ENCODE measurements at places on chromosomes 6 and 20. TPM values are rescaled to one million over a fixed set of nuclear protein-coding genes. Genes with fewer than 3 reads are reported as not detected.

- no peak for DNase-seq
These were observed 662.8 kb downstream of the TBC1D32 start for GRCh38 chr6:120671519-120671918.

GRCh38 chr6:90415178-90415577, 118.5 kb upstream of the BACH2 start:
- no peak for DNase-seq

DNA sequence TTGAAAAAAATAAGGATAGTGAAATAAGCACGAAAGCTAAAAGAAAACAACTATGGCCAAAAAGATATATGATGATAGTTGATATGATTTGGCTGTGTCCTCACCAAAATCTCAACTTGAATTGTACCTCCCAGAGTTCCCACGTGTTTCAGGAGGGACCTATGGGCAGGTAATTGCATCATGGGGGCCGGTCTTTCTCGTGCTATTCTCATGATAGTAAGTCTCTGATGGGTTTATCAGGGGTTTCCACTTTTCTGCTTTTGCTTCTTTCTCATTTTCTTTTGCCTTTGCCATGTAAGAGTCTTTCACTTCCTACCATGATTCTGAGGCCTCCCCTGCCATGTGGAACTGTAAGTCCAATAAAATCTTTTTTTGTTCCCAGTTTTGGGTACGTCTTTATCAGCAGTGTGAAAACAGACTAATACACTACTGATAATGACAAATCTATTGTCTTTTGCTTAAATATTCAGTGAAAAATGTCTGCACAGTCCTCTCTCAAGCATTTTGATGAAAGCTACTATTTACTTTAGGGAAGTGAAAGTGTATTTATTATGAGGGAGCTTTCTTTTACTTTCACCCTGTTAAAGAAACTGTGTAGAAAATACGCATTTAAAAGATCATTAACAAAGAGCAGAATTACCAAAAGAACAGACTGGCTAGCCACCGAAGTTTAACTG, 389.1 kb downstream of the HTR1B start:
- DNase-seq: no peak

- DNase-seq: no peak
These were observed 71.6 kb upstream of the MAP3K7 start for GRCh38 chr6:90658497-90658896.

GRCh38 chr6:53984581-53984980, 126.7 kb upstream of the MLIP start:
- no peak for DNase-seq

DNA sequence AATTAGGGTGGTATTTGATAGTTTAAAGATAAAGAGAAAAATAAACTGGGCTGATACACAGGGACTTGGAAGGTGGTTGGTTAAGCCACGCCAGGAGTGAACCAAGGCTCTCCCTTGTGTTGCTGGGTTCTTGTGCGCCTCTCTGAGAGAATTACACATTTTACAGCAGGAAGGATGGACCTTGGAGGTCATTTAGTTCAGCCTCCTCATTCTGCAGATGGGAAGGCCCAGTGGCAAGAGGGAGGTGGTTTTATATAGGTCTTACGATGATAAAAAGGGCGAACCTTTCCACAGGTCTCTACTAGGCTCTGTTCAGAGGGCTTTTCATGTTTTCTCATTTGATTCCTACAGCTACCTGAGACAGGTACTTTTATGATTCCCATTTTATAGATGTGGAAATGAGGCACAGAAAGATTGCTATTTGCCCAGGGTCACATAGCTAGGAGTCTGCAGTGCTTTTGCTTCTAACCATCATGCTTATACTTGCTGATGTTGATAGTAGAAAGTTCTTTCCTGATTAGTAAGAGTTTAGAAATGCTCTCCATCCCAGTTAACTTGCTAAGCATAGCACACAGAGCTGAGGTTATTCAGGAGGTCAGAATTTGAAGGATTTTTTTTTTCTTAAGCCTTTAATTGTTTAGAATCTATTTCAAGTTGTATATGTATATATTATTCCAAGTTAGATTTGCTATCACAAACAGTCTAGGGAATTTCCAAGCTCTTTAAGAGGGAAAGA, 12.8 kb downstream of the HIVEP1 start:
- no peak for DNase-seq

DNA sequence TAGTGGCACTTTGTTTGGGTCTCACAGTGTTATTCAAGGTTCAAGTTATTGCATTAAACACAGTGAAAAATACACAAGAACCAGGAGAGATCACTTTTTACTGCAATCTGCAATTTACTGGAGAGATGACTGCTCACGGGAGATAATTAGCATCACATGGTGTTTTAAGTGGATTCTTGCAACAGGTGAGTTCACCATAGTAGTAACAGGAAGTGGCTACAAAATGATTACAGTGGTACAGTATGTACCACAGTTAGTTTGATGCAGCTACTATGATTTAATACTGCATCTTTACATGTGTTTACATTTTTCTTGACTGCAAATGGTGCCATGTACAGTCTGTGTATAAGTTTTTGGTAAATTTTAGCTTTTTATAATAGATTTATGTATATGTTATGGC, 96.5 kb upstream of the SCP2D1 start:
- DNase-seq: no peak

DNA sequence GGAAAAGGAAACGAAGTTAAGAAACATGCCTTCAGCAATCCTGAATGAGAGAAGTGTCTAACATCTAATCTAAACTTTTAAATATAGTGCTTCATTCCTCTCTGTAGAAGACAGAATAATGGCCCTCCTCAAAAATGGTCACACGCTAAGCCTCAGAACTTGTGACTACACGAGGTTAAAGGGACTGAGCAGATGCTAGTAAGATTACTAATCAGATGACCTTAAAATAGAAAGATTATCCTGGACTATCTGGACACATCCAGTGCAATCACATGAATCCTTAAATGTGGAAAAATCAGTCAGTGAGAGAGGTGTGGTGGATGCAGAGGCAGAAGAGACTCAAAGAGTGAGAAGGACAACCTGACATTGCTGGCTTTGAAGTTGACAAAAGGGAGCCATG, 126.1 kb downstream of the TBX18 start:
- no peak for DNase-seq

GRCh38 chr6:33429750-33430052, 9.8 kb downstream of the SYNGAP1 start:
- DNase-seq: no peak

- no peak for DNase-seq
These were observed 15.3 kb downstream of the TNFAIP3 start for GRCh38 chr6:137882225-137882961.

DNA sequence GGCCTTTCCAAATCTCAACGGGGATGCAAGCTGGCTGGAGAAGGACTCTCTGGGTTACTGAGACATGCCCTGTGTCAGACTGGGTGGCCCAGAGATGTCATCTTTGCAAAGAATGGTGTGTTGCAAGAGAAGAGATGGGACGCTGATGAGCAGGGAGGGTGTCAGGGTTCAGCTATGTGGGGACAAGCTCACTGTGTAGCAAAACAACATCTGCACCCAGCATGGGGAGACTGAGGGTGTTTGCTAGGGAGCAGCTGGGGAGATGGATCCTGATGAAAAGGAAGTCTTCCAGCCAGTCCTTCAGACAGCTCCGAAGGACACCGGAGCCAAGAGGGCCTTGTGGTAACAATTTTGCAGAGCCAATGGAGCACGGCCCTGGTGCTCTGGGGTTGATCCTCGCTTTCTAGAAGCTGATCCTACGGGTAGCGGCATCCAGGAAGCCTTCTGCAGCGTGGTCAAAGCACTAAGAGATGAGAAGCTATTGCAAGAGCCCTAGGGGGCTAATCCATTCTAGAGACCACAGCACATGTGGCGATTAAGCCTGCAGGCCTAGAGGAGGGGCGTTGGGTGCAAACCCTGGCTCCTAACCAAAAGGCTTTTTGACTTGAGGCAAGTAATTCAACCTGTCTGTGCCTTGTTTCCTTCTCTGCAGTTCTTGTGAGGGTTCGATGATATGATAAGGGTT, 39.9 kb downstream of the EDN3 start:
- DNase-seq: no peak

GRCh38 chr20:44600758-44601201, 18.4 kb downstream of the PKIG start:
- no peak for DNase-seq

- no peak for DNase-seq
These were observed 3.9 kb downstream of the CCN2 start for GRCh38 chr6:131946992-131947955.

DNA sequence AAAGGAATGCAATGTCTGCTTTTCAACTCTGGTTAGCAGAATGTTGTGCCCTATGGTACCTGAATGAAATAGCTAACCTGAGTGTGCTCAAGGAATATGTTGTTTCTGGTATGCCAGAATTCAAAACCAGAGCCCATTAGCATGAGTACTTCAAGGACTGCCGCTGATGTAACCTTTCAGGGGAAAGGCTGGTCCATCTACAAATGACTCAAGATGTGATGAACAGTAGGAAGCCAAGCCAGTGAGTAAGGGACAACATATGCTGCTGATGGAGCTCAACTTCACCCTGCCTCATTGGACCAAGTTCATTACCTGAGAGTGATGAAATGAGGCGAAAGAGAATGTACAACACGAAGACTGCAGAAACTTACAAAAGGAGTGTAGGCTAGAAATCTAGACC, 95.7 kb upstream of the BMP2 start:
- DNase-seq: no peak

- DNase-seq: no peak
These were observed 689.6 kb downstream of the DHX35 start for GRCh38 chr20:39651645-39652325.

DNA sequence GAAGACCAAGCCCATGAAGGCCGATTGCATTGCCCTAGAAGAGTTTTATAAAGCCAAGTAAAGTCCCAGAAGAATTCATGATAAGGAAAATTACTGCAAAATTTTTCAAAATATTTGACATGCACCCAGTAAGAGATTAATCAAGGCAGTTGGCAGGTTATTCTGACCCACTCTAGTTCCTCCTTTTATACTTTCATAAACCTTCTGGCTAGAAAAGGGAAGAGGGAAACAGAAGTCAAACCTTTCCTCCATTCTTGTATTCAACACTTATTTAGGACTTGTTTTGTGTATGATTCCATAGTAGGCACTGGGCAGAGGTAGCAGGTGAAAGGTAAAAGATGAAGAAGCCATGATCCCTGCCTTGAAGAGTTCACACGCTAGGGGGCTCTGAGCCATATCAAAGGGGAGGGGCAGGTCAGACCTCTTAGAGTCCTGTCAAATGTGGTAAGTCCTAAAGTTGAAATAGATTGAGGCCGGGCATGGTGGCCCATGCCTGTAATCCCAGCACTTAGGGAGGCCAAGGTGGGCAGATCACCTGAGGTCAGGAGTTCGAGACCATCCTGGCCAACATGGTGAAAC, 85.4 kb downstream of the NDUFAF5 start:
- no peak for DNase-seq

GRCh38 chr6:13767121-13767808, 47.1 kb downstream of the MCUR1 start:
- peak; percentile 56 for DNase-seq

GRCh38 chr6:143261899-143262436, 188.5 kb downstream of the ADAT2 start:
- DNase-seq: no peak

DNA sequence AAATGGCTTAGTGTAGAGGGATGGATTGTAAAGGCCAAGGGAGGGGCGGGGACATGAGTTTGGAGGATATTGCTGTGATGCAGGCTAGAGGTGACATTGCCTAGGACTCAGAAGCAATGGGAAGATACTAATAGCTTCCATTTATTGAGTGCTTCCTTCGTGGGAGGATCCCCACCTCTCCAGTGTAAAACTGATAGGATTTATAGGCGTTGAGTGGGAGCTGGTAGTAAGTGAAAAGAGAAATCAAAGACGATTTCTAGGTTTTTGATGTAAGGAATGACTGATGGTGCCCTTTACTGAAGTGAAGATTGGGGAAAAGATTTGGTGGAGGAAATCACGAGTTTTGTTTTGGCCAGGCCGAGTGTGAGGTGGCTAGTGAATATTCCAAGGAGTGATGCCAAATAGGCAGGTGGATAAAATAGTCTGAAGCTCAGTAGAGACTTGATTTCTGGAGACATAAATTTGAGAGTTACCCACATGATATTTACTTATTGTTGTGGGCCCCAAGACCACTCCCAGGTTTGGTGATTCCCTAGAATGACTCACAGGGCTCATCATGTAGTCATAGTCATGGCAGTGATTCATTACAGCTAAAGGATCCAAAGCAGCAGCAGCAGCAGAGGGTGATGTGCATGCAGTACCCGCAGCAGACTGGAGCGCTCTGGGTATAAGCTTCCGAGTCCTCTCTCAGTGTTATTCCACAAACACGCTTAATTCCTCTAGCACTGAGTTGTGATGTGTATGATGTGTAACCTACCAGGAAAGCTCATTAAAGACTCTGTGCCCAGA, 10.2 kb downstream of the RPRD1B start:
- DNase-seq: no peak

DNA sequence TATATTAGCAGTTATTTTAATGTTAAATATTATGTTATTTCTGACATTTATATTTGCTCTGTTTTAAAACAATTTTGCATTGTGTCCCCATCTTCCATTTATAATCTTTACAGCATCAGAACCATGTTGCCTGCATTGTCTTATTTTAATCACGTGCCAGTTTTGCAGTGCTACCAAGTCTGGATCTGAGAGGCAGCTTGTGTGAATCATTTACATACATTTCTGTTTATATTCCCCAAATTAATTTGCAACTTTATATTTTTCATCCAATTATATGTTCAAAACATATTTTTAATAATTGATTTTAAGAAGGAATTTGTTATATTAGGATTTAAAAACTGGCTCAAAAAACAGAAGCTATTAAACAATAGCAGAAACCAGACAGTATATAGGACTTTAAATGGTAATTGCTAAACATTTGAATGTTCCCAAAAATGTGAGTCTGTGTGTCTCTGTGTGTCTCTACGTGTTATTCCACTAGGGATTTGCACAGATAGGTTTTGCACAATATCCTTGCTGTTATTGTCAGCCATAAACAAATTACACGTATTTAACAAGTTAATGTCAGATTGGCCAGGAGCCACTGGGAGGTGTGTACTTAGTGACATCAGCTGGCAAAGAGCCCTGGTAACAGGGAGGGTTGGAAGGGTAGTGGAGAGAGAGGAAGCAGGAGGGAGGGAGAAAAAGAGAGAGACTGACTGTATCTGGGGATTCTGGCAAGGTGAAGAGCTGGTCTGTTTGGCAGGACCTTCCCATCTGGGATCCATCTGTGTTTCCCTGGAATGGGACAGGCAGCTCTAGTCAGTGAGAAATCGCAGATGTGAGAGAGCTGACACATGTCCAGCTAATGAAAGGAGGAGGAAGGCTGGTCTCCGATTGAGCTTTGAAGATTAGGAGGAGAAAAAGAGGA, 72.1 kb downstream of the CBFA2T2 start:
- DNase-seq: peak; percentile 88

- no peak for DNase-seq
These were observed 246.2 kb downstream of the HIVEP2 start for GRCh38 chr6:142698751-142699150.

- DNase-seq: no peak
These were observed 72.9 kb downstream of the TSBP1 start for GRCh38 chr6:32298632-32299336.

GRCh38 chr6:101402622-101403031, 9.1 kb downstream of the GRIK2 start:
- DNase-seq: no peak

- DNase-seq: no peak
These were observed 99.4 kb downstream of the YTHDF1 start for GRCh38 chr20:63116412-63117106.

PAQR8 gene
- total RNA-seq: 20.5 TPM

EYS gene
- total RNA-seq: not detected

GABRR2 gene
- 0.73 TPM for total RNA-seq

DOK5 gene
- 3.0 TPM for total RNA-seq

PLG gene
- total RNA-seq: 0.44 TPM

HLA-DQA1 gene
- 30.1 TPM for total RNA-seq

PNPLA1 gene
- total RNA-seq: 0.21 TPM

PCK1 gene
- 0.57 TPM for total RNA-seq

RAMACL gene
- 7.8 TPM for total RNA-seq

GHRH gene
- not detected for total RNA-seq

GPR6 gene
- total RNA-seq: not detected

Data from ureter (tissue), 1 donor.